ENCODE measurements at places on chromosomes 12 and 14.

GRCh38 chr12:39451977-39452376 lies 9.1 kb upstream of the KIF21A start:
- DNase-seq, result no peak

GRCh38 chr12:124487066-124487833 lies 80.2 kb downstream of the NCOR2 start:
- DNase-seq, result no peak

GRCh38 chr12:66467932-66468331 lies 165.6 kb downstream of the HELB start:
- no peak for DNase-seq

DNA sequence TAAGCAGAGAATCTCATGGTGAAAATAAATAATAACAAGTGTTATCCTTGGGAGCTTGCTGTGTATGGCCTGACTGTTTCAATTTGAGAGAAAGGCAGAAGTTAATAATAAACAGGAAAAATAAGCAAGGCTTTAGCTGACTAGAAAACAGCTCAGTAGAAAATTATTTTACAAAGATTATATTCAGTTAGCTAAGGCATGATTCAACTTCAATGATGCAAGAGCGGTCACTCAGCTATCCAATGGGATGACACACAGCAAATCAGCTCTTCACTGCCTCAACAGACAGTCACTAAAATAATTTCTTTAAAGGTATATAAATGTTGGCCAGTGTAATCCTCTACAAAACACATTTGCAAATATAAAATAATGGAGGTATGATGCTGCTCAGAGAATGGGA lies 18.6 kb downstream of the GSTZ1 start:
- DNase-seq, result peak; percentile 52

DNA sequence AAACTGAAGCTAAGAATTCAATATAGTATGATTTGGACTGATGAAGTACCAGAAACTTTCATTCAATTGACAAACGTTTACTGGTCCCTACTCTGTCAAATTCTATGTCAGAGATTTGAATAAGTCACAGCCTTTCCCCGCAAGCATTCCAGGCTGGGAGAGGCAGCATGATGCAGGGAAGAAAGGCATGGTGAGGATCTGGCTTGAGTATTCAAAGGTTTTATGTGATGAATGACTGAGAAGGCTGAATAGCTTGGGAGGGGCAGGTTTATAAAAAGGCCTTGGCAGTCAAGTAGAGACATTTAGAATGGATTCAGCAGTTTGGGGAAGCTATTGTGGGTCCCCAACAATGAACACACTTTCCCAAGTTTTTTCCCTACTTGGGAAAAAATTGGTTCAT lies 431.8 kb downstream of the DPF3 start:
- no peak for DNase-seq

DNA sequence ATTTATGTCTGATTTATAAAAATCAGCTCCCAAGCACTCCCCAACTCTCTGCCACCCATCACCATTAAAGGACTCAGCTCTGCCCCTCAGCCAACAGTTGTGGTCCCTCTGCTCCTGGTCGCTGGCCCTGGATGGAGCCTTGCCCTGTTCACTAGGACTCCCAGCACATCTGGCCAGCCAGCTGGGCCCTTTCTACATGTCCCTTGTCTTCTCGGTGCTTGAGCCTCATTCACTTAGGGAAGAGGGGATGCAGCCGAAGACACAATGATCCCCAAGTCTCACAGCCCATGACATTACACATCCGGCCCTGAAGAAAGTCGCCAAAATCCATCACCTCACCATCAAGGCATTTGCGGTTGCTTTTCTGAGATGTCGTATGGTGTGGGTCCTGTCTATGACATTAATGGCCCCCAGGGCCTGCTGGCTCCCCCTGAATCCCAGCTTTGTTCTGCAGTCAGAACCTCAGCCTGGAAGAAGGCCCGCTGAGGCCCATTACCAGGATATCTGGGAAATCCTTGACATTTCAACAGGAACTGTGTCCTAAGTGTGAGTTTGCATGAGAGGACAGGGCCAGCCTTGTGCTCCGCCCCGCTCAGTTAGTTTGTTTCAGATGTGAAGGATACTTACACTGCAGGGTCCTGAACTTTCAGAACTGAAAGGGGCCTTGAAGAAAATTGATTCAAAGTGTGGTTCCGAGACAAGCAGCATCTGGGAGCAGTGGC lies 19.1 kb downstream of the TSPAN11 start:
- DNase-seq, result no peak

GRCh38 chr14:22122227-22122818 lies 448.7 kb upstream of the OR4E1 start:
- no peak for DNase-seq

DNA sequence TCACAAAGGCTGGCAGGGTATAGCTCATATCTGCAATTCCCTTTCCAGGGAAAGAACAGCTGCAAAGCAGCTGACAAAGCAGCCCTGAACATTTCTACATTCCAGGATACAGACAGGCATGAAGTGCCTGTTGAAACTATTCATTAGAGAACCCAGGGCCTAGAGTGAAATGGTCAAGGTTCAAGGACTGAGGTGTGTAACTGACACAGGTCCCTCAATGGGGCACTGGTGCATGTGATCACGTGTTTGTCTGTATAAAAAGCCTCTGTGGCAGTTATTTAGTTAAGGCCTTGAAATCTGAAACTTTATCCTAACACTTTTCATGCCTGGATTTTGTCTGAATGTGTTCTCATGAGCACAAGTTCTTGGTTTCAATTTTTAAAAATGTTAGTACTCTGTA lies 47.1 kb downstream of the GIT2 start:
- peak; percentile 66 for DNase-seq

- no peak for DNase-seq
Measured at GRCh38 chr14:105739331-105740102, 213.1 kb downstream of the TMEM121 start.

DNA sequence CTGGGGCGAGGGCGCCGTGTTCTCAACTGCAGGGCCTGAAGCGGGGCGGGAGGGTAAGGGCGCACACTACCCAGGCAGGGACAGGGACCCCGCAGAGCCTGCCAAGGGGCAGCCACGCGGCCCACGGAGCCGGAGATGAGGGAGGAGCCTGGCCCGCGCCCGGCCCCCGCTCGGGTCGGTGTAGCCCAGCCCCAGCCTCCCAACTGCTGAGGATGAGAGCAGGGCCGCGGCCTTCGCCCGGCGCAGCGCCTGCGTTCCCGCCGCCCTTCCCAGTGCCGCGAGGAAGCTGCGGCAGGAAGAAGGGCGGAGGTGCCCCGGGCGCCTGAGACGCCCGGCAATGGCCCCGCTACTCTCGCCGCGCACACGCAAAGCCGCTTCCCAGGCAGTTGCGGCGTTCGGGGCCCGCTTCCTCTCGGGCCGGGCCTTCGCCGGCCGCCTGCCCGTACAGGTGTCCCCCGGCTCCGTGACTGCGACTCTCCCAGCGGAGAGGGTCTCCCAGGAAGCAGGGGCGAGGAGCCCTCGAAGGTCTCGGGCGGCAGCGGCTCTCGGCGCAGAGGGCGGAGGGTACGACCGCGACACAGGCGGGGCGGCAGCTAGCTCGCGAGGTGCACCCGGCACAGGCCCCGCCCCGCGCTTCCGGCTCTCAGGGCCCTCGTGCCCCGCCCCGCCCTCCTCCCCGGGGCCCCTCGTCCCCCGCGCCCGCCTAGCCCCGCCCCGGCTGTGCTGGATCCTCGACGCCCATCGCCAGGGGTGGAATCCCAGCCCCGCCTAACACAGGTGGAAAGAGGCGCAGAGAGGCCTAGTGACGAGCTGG lies 24.8 kb upstream of the YY1 start:
- DNase-seq, result peak; percentile 73

DNA sequence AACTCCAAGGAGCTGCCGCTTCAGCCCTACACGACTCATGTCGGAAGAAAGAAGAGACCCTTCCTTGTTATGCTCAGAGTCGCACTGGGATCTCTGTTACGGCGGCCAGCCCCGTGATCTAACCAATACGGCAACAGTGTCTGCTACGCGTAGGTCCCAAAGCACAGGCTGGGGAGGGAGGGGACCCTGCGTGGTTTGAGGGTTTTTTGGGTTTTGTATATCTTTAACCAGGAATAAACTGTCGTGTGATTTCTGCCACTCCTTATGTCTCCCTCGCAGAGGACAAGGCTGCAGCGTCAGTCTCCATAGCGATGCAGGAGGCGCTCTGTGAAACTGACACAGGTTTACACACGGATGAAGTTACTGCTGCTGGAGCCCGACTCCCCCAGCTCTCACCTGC lies 60.0 kb upstream of the DIO3 start:
- no peak for DNase-seq

- DNase-seq, result no peak
Measured at GRCh38 chr12:124658806-124659402, 91.5 kb upstream of the NCOR2 start.

Data from fibroblast of skin of right biceps (primary cell).